Stimulated activated CD4-positive, alpha-beta T cell treated with anti-CD3 and anti-CD28 coated beads, Interleukin-1b, Interleukin-23, amount 100 ng/mL, for 4 hours (primary cell): ENCODE measurements at places on chromosomes 6 and 20.

- no peak for DNase-seq
These were observed 309.8 kb downstream of the PKHD1 start for GRCh38 chr6:51777618-51778017.

- no peak for DNase-seq
These were observed 22.3 kb upstream of the TBC1D32 start for GRCh38 chr6:121356575-121356974.

GRCh38 chr20:58099291-58099935 is 129.0 kb downstream of the ANKRD60 start:
- DNase-seq = no peak

DNA sequence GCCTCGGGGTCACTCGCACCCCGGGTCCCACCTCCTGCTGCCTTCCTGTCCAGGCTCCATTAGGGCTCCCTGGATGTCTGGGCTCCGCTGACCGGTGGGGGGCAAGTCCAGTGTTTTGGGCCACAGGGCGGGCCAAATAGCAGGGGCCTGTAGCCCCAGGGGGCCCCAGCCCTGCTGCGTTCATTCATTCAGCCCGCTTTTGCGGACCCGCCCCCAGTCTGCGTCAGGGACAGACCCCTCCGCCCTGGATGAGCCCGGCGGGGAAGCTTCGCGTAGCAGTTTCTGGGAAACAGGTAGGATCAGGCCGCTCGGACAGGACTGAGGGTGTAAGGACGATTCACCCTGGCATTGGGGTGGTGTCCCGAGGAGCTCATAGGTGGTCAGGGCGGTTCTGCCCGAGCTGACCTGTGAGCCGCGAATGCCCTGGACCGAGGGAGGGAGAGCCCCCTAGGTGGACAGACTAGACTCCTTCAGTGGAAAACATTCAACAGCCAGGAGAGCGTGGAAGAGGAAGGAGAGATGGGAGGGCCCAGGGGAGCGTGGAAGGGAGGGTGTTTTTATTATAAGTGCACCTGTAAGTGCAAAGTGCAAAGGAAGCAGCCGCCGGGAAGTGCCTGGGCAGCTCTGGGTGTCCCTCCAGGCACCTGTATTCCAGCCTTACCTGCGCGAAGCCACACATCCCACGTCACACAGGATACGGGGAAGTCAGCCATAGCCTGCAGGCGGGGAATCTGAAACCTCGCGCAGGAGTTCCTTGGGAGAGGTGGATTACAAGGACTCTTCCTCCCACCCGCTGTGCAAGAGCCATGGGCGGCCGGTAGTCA is 662 bp downstream of the ENTPD6 start:
- DNase-seq = no peak

DNA sequence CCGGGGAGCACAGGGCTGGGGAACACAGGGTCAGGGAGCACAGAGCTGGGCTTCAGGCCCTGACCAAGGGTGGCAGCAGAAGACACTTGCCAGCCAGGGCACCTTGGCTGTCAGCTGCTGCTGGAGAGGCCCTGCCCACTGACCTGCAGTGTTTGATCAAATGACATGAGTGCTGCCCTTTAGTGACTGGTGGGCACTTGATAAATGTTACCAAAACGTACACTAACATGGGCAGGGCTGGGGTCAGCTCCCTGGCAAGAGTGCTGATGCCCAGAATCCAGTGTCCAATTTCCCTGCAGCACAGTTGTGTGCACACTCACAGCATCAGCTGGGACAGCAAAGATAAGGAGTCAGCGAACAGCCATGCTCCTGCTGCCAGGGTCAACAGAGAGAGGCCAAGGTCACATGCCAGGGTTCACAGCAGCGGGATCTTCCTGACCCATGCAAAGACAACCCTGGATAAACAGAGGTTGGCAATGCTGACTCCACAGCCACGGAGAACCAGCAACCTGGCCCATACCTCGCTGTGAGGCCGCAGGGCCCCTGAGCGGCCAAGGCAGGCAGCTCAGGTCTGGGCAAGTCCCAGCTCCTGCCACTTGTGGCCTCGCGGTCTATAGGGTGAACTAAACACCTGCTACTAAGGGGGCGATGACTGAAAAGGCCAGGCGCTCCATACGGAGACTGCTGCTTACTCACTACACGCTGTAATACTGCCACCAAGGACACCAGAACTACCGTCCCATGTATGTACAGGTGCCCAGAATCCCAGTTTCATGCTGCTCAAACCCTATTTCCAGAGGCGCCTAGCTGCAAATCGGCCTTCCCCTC is 46.3 kb downstream of the NINL start:
- no peak for DNase-seq

DNA sequence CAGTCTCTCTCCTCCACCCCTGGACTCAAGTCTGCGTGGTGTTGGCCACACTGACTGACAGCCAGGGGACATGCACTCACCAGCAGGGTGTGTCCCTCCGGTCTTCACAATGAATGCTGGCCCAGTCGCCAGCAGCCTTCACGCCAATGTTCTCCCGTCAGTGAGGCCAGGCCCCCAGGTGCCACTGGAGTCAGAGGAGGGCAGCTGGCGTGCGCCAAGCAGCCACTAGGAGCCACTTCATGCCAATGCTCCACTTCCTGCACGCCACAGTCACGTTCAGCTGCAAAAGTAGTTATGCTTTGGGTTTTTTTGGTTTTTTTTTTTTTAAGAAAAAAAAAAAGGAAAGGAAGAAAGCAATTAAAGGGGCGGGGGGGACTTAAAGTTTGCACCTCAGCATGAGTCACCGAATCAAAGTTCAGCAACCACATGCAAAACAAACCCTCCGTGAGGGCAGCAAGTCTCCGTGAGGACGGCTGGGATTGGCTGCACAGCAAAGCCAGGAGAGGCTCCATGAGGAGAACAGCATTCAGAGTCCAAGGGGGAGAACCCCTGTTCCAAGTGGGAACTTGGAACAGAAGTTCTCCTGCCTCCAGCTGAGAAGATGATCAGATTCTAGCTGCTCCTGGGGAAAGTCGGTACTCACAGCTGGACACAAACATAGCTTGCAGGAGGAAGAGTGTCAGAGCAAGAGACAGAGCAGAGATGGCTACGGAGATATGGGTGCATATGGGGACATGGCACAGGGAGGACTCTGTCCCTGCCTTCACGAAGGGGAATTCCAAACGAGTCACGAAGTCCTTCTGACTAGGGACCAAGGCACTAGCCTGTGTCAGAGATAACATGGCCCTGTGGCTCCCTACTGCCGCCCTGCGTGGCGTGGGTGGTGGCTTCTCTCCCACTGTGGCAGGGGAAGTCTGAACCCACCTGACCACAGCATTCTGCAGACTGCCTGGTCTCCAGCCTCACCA is at the start of gene ZC3H12D:
ZC3H12D (minus strand) TSS at position 282 of the 968 bp plus-strand sequence. CDS start 10,471 bp downstream, outside the sequence.
- peak; percentile 59 for DNase-seq

GRCh38 chr6:25105070-25105925 is 169.5 kb upstream of the RIPOR2 start:
- DNase-seq = no peak

GRCh38 chr20:11043001-11043400 is 369.2 kb upstream of the JAG1 start:
- no peak for DNase-seq

DNA sequence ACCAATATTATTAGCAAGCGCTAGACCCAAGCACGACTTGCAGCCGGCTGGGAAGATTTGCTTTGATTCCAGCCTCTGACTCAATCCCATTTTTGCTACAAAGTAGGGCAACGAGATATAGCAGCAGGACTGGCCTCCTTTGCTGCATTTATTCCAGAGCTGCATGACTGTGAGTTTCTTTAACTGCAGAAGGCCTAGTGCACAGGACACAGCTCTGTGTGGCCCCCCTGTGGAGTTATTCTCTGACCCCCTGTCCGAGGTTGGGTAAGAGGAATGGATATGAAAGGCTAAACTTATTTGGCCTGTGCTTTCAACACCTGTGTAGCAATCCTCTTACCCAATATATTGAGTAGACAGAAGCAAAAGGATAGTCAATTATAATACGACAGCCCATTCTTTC is 133.3 kb upstream of the SPTLC3 start:
- no peak for DNase-seq

DNA sequence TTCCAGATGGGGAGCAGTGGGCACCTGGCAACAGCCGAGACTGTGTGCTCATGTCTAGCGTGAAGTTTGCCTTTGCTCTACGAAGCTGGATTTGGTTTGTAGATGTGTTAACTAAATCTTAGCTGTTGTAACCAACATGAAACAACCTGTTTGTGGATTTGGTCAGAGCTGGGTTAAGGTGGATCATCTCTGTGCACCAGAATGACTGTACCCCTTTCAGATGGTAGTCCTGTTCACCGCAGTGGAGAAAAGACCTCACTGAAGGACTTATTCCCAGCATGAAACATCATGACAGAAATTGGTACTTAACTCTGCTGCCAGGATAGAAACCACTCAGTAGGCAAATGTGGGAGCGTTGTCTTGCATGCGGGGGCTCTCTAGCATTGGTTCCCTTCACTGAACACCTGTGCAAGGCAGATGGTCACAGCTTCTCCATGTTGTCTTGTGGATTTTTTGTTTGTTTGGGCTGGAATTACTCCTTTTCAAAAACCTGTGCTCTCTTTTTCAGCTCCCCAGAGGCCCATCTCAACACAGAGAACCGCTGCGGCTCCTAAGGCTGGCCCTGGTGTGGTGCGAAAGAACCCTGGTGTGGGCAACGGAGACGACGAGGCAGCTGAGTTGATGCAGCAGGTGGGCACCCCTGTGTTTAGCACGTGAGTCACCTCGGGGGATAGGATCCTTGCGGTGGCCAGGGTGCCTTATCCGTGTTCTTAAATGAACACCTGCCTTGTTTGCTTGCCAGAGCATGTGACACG is 19.3 kb upstream of the EFCAB8 start:
- no peak for DNase-seq

DNA sequence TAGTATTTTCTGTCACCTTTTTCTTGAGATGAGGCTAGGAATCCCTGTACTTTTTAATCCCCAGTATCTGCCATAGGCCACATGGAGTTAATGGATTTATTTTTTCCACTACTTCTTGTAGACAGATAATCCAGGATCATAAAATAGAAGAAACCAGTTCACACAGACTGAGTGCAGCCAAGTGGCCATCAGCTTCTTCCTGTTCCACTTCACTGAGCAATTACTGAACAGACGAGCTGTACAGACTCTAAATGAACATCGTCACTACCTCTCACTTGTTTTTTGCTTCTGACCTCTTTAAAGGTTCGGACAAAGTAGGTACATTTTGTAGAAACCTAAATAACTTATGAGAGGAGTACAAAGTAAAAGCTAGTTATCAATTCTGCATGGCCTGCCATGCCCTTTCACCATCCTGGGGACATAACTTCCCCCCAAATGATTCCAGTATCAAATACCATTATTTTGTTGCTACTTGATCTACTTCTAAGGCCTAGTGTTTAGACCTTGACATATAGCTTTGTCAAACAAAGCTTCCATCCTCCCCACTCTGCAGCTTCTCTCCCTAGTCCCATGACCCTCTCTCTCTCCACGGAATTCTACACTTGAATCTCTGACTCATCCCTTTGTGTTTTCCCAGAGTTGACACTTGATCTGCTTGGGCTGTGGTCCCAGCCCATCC is 34.4 kb upstream of the ARHGAP18 start:
- DNase-seq = no peak

- no peak for DNase-seq
These were observed 155.0 kb upstream of the SUPT3H start for GRCh38 chr6:45532721-45533210.

- no peak for DNase-seq
These were observed 364.7 kb downstream of the SYNE1 start for GRCh38 chr6:152272486-152272885.

DNA sequence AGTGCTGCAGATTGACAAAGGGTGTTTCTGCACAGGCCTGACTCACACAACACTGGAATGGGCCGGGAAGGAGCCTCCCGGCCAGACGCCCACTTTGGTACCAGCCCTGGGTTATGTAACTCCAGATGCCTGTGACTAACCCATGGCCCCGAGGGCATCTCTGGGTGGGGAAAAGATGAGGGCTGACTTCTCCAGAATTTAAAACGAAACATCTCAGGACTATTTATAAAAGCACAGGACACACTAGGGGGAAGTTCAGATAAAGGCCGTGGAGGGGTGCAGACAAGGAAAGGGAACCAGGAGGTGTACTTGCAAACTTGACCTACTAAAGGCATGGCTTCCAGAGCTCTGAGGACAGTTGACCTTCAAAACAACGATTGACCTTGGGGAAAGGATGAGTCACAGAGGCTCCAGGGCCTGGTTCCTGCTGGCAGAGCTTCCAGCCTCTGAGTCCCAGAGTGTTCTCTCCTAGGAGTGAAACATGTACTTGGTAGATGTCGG is 196.9 kb downstream of the NFATC2 start:
- no peak for DNase-seq
